Stimulated activated memory B cell treated with anti-CD40 and anti-IgM and Interleukin-4, amounts not matched to agents 10 μg/mL and 1 μg/mL and 100 μg/mL, for 72 hours (primary cell): ENCODE measurements at places on chromosomes 6 and 20.

DNA sequence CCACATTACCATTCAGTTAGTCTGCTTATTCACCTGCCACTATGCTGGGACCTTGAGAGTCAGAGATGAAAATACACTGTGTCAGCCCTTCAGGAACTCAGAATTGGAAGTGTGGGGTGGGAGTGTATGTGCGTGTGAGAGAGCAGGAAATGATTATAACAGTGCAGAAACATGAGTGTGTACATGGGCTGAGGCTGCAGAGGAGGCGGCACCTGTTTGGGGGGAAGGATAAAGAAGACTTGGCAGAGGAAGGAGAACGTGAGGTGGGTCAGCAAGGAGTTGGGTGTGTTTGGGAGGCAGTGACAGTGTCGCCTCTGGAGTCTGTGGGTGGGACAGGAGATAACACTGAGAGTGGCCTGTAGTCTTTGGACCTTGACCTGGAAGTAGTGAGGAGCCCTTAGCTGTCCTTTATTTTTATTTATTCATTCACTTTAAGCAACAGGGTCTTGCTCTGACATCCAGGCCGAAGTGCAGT is 3.1 kb downstream of the CHMP4B start:
- ATAC-seq: no peak

GRCh38 chr6:108796875-108797274 is 51.3 kb upstream of the ARMC2 start:
- no peak for ATAC-seq

- no peak for ATAC-seq
Measured at GRCh38 chr6:92521553-92521952, 897.8 kb downstream of the EPHA7 start.

GRCh38 chr6:38805127-38805655 is 90.1 kb downstream of the DNAH8 start:
- ATAC-seq: no peak

DNA sequence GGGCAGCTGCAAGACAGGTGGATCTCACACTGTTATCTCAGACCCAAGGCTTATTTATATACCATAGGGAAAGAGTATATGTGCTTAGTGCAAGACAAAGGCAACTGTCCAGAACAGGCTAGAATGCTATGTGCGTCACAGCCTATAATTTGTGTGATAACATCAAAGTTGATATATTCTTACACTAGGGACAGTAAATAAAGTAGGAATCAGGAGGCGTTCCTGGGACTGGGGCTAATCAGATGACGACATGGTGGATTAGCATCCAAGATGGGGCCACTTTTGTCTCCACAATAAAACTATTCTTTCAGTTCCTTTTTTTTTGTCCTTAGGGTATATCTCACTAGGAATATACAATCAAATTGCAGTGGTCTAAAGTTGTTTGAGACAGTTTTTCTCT is 54.9 kb upstream of the IER3 start:
- ATAC-seq: no peak

GRCh38 chr6:121837545-121838229 is 402.2 kb downstream of the GJA1 start:
- no peak for ATAC-seq

- ATAC-seq: no peak
Measured at GRCh38 chr6:39339868-39340550, 17.5 kb upstream of the KCNK16 start.
